ENCODE measurements at places on chromosomes 12 and 14.

- no peak for DNase-seq
These were observed 14.4 kb downstream of the CLSTN3 start for GRCh38 chr12:7144414-7145120.

DNA sequence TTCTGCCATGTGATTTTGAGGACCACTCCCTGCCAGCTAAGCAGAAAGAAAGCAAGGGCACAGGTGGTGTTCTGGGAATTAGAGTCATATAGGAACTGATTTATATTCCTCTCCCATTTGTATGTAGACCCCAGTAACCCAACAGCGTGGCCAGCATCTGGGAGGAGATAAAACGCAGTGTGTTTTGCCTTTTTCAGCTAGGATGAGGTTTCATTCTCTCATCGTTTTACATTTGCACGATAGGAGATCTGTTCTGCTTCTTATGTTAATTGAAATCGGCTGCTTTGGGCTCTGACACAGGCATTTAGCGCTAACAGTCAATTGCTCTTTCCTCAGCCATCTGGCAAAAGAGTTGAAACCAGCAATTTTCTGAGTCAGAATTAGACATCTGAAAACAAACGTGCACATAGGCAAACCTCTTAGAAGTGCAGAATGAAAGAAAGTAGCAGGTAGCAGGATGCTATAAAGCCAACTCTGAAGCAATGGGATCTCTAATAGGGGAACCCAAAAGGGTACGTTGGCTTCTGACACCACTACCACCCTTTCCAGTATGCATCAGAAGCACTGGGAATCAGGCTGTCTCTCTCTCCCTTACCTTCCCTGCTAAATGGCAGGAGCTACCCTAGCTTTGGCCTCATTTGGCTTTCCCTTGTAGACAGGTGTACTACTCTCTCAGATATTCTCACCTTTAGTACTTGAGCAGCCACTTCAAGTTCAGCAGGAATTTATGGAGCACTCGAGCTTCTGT lies 219.1 kb downstream of the PHLDA1 start:
- DNase-seq, result peak; percentile 21

DNA sequence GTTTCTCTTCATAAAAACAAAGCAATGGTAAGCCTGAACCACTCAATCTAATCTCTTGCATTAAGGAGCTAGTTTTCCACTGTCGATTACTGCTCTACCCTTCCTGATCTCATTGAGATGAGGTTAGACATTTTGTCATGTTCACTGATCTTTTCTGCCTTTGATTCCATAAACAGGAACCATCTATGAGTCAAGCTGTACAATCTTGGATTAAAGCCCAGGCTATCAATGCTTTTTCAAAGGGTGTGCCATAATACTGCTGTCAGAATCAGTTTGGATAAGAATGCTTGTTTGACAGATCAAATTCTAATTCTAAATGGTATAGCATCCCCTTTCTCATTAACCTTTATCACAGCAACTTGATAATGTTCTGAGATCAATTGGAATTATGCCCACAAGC lies 16.1 kb downstream of the GRIP1 start:
- DNase-seq, result no peak

GRCh38 chr12:110885152-110885840 lies 35.1 kb downstream of the MYL2 start:
- DNase-seq, result no peak

- DNase-seq, result no peak
These were observed 179.7 kb downstream of the PDZRN4 start for GRCh38 chr12:41367726-41368405.

- no peak for DNase-seq
These were observed 208.7 kb upstream of the BCL2L14 start for GRCh38 chr12:11861864-11862600.

DNA sequence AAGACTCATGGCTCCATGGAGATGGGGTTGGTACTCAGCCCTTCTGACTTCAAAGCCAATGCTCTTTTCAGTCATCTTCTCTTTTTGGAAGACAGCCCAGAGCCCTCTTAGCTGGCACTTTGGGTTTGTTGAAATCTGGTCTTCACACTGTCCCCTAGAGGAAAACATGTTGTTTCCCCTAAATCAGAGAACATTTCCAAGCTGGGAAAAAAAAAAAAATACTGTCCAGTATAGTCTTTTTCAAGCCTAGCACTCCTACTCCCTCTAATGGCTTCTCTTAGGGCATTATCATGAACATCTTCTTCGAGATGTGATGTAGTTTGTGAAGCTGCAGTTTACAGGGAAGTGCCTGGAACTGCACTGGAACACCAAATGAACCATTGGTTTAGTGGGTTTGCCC lies 3.0 kb upstream of the ZC3H14 start:
- no peak for DNase-seq

GRCh38 chr14:75040959-75041358 lies 10.3 kb downstream of the MLH3 start:
- no peak for DNase-seq

- DNase-seq, result no peak
These were observed 94.6 kb downstream of the DACT1 start for GRCh38 chr14:58732387-58732786.

DNA sequence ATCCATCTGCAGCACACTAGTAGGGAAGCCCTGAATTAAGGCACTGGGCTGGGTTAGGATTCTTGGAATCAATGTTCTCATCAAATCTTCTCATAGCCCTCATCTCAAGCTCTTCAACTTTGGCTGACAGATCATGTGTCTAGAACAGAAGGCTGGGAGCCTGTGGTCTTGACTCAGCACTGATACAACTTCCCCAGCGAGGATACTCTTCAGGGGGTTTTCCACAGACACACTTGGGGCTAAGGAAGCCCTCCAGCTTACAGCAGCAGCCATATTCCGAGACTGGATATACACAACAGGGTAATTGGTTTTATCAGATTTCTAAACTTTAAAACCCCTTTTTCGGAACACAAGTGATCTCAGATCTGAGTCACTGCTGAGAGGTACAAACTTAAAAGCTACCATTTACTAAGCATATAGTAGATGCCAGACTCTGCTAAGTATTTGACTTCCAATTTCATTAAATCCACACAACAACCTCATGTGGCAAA lies 3.5 kb downstream of the FMNL3 start:
- DNase-seq, result peak; percentile 29

DNA sequence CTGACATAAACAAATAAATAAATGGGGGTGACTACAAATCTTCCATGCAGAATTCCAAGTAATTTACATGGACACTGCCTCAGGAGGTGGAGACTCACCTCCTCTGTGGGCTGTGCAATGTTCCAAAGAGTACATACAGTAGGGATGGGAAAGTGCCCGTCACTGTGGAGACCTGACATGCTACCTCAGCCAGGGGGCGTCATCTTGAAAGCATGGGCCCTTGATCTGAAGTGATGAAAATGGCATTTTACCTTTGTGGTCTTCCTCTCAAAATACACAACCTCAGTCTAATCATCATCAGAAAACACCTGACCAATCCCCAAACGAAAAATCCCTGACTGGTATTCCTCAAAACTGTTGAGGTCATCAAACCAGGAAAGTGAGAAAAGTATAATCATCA lies 48.4 kb downstream of the ANAPC7 start:
- DNase-seq, result no peak

- peak; percentile 73 for DNase-seq
These were observed 40.9 kb upstream of the CORO1C start for GRCh38 chr12:108772247-108772646.

DNA sequence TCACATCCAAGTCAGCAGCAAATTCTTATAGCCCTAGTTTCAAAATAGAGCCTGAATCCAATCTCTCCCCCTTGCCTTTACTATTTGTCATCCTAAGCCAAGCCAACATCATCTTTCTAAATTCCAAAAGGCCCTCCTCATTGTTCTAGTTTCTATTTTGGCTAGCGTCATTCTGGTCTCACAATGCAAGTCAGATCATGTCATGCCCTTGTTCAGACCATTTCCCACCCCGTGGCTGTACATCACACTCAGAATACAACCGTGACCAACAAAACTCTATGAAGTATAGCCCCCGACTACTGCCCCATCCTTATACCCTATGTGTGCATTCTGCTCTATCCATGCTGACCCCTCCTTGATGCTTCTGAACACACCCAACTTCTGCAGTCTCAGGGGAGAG lies 12.3 kb upstream of the GNG2 start:
- DNase-seq, result no peak

DNA sequence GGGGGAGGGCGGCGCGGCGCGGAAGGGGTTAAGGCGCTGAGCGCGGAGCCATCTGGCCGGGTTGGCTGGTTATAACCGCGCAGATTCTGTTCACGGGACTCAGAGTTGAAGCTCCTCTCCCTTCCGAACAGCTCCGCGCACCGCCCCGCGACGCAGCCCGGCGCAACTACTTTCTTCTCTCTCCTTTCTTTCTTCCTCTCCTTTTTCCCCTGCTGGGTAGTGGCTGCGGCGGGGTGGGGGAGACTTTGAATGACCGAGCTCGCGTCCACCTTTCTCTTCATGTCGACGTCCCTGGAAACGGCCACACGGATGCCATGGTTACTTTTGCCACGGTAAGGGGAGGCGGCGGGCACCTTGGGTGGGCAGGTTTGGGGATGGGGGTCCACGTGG lies at the start of gene NTF3:
Gene NTF3, plus strand, starts transcription at position 98 of the 390 bp plus-strand sequence. Its CDS starts 217 bp downstream, at position 315.
- no peak for DNase-seq

GRCh38 chr12:132497514-132498405 lies 7.8 kb downstream of the FBRSL1 start:
- no peak for DNase-seq

- DNase-seq, result peak; percentile 45
These were observed 33.8 kb downstream of the STK38L start for GRCh38 chr12:27277846-27278260.

DNA sequence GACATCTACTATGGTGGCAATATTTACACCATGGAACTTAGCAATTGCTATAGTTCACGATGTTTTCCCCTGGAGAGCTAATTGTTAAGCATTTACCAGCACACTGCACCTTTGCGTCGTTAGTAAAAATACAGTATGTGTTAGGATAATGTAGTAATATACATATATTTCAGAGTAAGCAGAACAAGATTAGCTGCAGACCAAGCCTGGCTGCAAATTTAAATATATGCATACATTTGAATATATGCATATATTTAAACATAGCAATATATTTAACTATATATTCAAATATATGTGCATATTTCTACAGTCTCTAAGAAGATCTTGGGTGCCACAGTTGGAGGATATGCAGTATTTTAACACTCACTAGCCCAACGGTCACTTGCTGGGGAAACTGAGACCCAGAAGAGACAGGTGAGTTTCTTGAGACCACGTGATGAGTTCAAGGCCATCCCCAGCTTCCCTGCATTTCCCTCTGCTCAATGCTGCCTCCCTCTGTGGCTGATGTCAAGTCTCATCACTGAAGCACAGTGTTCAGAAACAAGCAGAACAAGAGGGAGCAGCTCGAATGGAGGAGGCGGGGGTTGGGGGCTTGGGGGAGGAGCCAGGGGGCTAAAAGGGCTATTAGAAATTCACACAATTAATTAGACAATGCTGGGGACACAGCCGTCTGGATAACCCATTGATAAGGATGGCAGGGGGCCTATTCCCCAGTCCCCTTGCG lies 708.0 kb downstream of the MED13L start:
- DNase-seq, result no peak

GRCh38 chr14:74476607-74477006 lies 16.5 kb downstream of the NPC2 start:
- no peak for DNase-seq

GRCh38 chr14:105845725-105846309 lies 319.4 kb downstream of the TMEM121 start:
- no peak for DNase-seq

DNA sequence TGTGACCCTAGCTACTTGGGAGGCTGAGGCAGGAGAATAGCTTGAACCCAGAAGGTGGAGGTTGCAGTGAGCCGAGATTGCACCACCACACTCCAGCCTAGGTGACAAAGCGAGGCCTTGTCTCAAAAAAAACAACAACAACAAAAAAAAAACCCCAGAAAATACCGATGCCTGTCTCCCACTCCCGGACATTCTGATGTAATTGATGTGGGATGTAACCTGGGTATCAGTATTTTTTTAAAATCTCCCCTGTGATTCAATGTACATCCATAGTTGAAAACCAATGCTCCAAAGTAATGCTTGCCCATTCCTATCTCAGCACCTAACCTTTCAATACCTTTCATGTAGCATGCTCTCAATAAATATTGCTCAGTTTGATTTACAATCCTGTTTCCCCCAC lies 11.7 kb upstream of the TMED10 start:
- DNase-seq, result no peak

DNA sequence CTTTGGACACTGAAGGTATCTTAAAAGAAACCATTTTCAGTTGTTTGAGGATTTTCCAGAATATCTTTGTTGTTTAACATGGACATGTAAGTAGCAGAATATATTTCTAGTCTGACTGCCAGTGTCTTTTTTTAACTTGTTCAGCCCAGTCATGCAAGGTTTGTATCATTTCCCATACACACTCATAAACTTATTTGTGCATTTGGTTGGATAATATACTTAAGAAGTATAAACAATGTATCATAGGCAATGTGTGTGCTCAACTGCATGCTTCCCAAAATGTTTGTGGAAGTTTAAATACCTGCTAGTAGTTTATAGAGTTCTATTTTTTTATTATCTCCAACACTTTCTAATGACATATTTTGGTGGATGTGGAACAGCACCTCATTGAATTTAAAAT lies 707.4 kb upstream of the FBXO33 start:
- DNase-seq, result no peak

GRCh38 chr14:54567639-54568561 lies 972 bp downstream of the SAMD4A start:
- peak; percentile 65 for DNase-seq

DNA sequence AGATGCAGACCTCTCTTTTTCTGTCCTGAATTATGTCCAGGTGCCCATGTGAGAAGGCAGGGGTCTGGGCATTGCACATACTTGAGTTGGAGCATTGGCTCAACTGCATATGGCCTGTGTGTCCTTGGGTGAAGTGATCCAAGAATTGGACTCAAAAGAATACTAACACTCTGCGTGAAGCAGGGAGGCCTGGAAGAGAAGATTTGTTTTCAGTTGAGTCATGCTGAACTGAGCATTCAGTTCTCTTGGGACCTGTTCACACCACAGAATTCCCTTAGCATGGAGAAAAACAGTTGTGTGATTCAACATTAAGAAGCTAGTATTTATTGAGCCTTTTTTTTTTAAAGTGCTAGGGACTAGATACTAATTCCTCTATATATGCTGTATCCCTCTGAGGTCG lies 164.7 kb upstream of the TBX3 start:
- DNase-seq, result no peak

DNA sequence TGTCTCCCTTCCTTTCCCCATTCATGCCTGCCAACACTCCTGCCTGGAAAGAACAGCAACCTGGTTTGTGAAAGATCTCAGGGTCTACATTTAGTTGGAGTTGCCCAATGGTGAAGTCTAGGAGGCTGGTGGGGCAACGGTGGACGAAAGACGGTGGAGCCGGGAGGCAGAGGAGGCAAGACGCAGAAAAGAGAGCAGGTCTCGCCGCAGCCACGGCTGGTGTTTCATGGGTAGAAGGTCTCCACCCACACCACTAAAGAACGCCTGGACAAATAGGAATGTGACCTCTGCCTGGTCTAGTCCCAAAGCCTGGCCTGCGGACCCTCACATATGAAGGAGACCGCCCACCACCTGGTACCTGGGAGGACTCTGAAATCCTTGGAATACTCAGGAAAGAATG lies 185.6 kb downstream of the ALG10 start:
- no peak for DNase-seq

Measured in GM06990 (cell line).